ENCODE measurements at places on chromosomes 3 and 15. TPM values are rescaled to one million over a fixed set of nuclear protein-coding genes. Genes with fewer than 3 reads are reported as not detected.

GRCh38 chr3:175149675-175150074, 290.5 kb downstream of the NAALADL2 start:
- no peaks in the 10 kb centered on the region for H3K27me3 ChIP-seq
- H3K4me3 ChIP-seq: no peak overlapping the region
- no peaks in the 10 kb centered on the region for H3K36me3 ChIP-seq

DNA sequence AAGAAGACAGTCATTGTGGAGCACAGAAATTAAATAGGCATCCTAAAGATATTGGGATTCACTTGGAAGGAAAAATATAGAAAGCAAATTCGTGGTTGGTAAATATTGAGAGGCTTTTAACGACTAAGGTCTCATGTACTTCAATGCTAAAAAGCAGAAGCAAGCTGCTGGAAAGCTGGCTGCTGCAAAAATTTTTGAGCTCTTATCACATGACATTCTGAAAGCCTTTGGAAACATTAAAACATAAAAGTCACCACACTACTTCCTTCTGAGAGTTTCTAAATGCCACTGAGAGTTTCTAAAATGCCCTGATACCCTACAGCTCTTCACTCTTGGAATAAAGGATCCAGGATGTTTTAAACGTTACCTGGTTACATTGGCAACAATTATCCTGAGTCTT, 39.0 kb upstream of the CBLB start:
- H3K4me1 ChIP-seq: peaks cover 19% of the 10 kb centered on the region
- peak overlapping the region; percentile 61 for H3K27ac ChIP-seq
- DNase-seq: peak; percentile 57
- peak overlapping the region; percentile 49 for H3K4me3 ChIP-seq

DNA sequence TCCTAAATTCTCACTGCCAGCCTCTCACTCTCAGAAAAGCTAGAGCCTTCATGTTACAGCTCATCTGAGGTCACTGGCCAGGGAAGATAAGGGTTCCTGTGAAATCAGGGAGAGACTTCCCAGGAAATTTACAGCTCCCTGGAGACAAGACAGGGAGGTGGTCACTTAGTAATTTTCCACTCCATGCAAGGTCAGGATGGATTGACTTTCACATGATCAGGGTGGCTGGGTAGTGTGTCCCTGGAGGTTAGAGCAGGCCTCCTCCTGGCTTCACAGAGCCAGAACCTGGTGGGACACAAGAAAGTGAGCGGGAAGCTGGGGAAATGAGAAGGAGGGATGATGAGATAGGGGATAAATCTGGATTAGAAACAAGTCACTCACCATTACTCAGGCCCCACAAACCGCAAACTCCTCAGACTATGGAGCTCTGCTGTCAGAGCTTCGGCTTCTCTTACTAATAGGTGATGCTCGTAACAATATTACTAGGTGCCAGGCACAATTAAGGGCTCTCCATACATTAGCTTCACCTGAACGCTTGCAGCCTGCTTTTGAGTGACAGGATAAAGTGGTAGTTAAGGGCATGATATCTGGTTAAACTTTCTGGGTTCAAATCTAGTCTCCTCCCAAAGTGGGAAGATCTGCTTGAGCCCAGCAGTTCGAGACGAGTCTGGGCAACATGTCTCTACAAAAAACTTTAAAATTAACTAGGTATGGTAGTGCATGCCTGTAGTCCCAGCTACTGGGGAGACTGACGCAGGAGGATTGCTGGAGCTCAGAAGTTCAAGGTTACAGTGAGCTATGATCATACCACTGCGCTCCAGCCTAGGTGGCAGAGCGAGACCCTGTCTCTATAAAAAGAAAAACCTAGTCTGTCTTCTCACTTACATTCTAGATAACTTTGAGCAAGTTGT, 24.9 kb downstream of the DUOX2 start:
- H3K27me3 ChIP-seq: no peaks in the 10 kb centered on the region
- no peak overlapping the region for H3K4me3 ChIP-seq
- H3K36me3 ChIP-seq: no peaks in the 10 kb centered on the region
- no peak overlapping the region for H3K27ac ChIP-seq
- no peaks in the 10 kb centered on the region for H3K4me1 ChIP-seq

The TM4SF4 gene
- polyA plus RNA-seq: 0.08 TPM

The LSAMP gene
- not detected for polyA plus RNA-seq

DNA sequence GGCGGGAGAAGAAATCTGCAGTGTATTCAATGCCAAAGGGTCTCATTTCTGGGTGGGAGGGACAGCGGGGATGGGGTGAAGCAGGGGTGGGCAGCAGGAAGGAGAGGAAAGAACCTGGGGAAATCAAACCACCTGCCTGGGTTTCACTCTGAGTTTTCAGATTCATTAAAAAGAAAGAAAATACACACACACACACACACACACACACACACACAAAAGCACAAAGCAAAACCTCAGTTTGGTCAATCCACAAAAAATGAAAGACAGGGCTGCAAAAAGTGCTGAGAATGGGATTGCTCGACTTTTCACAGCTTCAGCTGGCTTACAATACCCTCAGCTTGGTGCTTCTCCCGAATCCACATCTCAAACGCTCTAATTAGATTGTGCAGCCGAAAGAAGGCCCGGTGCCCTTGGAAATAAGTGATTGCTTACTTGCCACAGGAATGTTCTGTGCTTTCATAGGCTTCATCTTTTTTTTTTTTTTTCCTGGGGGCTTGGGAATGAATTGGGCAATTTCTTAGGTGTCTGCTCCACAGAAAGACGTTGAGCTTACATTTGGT, 370.5 kb downstream of the RORA start:
- no peak overlapping the region for H3K4me3 ChIP-seq
- H3K4me1 ChIP-seq: no peaks in the 10 kb centered on the region
- no peaks in the 10 kb centered on the region for H3K27me3 ChIP-seq
- no peaks in the 10 kb centered on the region for H3K36me3 ChIP-seq

The IMP3 gene
- polyA plus RNA-seq: 99.3 TPM

- H3K4me1 ChIP-seq: no peaks in the 10 kb centered on the region
- DNase-seq: no peak
- no peaks in the 10 kb centered on the region for H3K36me3 ChIP-seq
- no peak overlapping the region for H3K27ac ChIP-seq
- no peak overlapping the region for H3K4me3 ChIP-seq
- H3K27me3 ChIP-seq: no peaks in the 10 kb centered on the region
These were observed 223.7 kb upstream of the NANOGP8 start for GRCh38 chr15:35308802-35309201.

- H3K27ac ChIP-seq: no peak overlapping the region
- no peak overlapping the region for H3K4me3 ChIP-seq
- no peak for DNase-seq
These were observed 947.3 kb downstream of the ROBO1 start for GRCh38 chr3:78820542-78820941.

- H3K4me1 ChIP-seq: no peaks in the 10 kb centered on the region
- no peaks in the 10 kb centered on the region for H3K36me3 ChIP-seq
- H3K27ac ChIP-seq: no peak overlapping the region
- no peaks in the 10 kb centered on the region for H3K27me3 ChIP-seq
- DNase-seq: no peak
These were observed 161.4 kb upstream of the POU1F1 start for GRCh38 chr3:87437765-87438164.
